Fibroblast of skin of right quadriceps (primary cell): ENCODE measurements at places on chromosomes 11 and 22.

DNA sequence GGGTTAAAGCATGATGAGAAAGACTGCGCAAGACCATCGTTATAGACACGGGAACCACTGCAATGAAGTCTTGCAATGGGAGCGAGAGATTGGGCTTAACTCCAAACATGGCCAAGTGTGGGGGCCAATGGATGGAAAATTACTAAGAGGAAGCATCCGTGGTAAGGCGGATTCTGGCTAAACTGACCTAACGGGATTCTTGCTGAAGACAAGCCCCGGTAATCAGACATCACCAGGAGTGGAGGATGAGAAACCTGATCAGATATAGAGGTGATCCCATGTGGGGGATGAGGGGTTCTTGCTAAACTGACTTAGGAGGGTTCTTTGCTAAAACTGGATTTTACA is 5.8 kb upstream of the SYNGR1 start:
- DNase-seq, result no peak

DNA sequence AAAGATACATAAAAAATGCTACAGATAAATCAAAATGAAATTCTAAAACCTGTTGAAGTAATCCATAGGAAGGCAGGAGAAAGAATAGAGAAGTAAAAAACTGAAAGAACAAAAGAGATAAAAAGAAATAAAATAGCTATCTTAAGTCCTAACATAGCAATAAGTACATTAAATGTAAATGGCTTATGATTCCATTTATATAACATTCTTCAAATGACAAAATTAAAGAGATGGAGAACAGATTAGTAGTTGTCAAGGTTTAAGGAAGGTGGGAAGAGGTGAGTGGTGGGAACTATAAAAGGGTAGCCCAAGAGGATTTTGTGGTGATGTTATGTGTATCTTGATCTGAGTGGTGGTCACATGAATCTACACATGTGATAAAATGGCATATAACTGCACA is 254.8 kb downstream of the FAM76B start:
- no peak for DNase-seq

DNA sequence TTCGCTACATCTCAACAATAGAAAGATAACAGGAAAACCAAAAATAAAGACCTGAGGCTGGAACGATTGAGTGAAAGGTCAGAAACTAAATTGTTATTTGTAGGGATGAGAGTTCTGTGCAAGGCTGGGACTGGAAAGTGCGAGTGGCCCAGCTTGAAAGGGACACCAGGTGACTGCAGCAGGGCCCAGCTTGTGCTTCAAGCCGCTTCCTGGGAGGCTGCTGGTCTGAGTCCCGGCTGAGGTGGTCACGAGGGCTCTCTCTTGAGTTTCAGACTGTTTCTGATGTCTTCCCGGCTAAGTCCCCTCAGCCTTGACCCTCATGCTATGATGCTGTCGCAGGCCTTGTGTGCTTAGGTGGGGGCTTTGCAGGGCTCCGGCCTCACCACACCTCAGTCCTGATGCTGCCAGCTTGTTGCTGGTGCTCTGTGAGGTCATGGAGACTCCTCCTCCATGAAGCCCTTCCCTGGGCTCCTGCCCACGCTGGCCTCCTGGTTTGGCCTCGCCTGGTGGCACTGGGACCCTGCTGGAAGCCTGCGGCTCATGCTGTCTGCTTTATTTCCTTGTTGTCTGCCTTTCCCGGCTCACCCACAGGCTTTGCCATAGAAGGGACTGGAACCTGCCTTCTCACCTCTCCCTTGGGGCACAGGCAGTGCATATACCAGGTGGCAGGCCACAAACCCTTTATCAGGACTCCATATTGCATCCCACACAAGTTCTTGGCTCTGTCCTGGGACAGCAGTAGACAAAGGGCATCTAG is 4.0 kb downstream of the BANF1 start:
- DNase-seq, result no peak

DNA sequence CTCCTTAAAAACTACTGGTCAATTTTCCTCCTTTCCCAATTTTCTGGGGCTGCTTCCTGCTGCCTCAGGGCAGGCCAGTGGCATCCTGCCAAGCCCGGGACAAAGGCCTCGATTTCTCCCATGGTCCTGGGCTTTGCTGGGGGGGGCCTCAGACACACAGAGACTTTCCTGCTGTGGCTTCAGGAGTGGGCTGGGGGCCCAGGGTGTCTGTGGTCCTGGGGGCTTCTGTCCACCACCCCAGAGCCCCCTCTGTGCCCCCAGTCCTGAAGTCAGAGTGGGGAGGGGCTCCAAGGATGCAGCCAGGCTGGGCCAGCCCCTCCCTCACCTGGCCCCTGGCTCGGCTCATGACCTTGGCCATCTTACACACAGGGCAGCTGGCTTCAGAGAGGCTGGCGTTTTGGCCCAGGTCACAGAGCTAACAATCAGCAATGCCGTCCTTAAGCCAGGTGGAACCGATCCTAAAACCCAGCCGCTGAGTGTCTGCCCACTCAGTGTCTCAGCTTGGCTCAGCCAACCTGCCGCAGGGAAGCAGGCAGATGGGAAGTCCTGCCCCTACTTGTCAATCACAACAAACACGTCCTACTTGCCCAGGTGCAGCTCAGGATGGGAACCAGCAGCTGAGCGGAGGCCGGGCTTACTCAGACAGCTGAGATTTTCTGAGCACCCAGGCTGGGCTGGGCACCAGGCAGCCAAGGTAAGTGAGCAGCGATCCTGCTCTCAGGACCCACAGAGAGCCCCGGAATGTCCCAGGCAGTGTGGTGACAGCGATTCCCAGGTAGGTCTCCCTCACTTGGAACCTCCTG is 34.6 kb downstream of the OSBPL5 start:
- DNase-seq, result no peak

GRCh38 chr11:128208329-128209137 is 378.8 kb downstream of the ETS1 start:
- peak; percentile 95 for DNase-seq

- no peak for DNase-seq
Observed at GRCh38 chr22:20131859-20132685, 468 bp downstream of the ZDHHC8 start.
